NCI-H1417 treated with DMSO at 0.1 percent for 48 hours (cell line): ENCODE measurements at places on chromosomes 5 and 9.

GRCh38 chr9:129547063-129547462 lies 73.8 kb downstream of the C9orf50 start:
- no peak for DNase-seq

DNA sequence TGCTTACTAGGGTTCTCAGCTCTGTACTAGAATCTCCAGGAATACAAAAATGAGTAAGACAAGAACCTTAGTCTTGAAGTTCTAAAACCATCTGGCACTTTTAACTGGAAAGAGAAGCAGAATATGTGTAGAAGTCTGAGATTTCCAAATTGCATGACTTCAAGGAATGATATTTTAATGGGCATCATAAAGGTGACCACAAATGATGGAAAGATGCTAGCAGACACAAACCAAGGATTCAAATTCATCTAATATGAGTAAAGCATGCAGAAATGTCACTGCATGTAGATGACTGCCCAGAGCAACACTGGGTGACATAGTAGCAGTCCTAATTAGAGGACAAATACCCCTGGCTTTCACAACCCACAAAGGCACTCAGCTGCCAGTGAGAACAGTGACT lies 117.2 kb downstream of the RPS23 start:
- no peak for DNase-seq

- DNase-seq = no peak
Measured at GRCh38 chr5:168801567-168801966, 222.4 kb upstream of the PANK3 start.

DNA sequence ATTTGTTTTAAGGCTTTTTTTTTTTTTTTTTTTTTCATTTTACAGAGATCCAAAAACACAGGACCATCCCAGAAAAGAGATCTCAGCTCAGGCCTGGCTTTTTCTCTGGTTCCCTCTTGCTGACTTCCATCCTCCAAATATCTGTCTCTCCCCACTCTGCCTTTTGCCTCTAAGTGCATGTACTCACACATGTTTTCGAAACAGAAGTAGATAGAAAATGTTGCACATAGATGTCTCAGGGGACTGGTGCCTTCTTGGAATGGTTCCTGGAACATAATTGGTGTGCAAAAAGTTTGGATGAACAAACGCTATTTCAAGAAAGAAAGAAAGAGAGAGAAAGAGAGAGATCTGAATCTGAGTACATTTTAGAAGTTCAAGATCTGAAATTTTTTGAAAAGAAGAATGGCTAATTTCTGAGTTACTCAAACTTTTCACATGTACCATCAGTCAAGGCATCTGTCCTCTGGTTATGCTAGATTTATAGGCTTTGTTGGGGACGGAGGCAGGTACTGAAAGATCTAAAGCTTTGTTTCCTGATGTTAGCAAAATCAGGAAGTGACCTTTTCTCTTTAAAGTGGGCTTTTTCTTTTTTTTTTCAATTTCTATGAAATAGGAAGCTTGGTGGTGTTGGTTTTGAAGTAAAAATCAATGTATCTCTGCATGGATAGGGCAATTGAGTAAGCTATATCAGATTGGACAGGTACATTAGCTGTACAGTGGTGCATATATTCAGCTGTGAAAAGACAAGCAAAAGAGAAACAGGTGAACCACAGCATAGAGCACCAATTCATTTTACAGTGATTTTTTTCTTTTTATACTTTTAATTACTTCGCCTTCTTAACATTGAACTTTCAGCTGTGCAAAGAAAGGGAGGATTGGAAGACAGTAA lies 8.5 kb upstream of the TNFSF8 start:
- DNase-seq = no peak

- no peak for DNase-seq
Measured at GRCh38 chr9:116269250-116269649, 115.7 kb downstream of the PAPPA start.

- no peak for DNase-seq
Measured at GRCh38 chr5:97106216-97106581, 36.2 kb downstream of the LIX1 start.

DNA sequence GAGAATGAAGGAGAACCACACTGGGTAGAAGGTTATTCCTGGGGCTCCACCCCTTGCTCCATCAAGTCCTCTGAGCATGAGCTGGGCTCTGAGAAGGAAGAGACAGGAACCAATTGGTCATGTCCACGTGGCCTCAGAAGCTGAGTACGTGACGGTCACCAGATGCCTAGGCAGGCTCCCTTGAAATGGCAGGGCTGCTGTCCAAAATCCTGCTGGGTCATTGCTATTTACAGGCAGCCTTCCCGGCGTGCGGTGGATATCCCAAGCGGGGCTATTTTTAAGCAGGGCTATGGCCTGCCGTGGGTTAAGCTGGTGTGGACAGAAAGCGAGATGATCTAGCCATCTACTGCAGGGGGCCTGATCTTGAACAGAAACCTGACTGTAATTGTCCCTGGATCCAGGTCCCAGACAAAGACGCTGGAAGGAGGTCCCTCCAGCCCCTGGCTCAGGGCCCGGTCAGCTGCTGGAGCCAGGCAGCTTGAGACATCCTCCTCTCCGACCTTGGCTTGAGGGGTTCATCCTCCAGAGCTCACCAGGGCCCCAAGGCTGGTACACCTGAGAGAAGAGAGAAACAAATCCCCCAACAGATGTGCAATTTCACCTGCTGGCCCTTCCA lies 550 bp upstream of the CKMT2 start:
- DNase-seq = no peak

DNA sequence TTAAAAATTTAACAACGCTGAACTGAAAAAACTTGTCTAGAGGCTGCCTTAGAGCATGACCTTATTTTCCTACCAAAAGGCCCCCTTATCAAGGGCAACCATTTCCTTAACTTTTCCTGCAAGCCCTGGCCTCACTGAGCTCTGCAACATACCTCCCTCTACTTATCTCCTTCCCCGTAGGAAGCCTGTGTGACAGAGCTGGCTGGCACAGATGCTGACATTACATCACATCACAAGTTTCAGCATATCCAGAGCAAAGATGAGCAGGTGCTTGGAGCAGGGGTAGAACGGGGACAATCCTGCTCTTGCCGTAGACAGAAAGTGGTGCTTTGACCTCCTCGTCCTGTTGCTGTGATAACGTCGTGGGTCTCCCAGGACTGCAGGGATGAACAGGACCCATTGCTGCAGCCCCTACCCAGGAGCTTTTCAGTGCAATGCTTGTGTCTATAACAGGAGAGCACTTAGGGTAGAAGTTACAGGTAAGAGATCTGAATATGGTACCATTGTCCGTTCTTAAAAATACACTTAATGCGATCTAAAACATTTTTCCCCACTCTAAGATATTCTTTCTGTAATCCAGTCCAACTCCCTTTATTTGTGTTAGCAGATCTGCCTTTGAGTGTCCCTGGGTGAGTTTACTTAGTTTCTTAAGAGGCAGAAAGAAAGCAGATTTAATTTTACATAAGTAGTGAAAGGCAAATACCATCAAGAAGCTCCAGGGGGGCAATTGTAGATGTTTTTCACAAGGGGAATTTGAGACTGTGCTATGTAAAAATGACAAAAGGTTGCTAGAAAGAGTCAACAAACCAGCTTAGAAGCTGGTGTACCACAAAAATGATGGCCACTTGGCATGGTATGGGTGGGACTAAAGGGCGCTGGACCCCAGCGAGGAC lies 101.9 kb upstream of the EFNA5 start:
- DNase-seq = no peak

DNA sequence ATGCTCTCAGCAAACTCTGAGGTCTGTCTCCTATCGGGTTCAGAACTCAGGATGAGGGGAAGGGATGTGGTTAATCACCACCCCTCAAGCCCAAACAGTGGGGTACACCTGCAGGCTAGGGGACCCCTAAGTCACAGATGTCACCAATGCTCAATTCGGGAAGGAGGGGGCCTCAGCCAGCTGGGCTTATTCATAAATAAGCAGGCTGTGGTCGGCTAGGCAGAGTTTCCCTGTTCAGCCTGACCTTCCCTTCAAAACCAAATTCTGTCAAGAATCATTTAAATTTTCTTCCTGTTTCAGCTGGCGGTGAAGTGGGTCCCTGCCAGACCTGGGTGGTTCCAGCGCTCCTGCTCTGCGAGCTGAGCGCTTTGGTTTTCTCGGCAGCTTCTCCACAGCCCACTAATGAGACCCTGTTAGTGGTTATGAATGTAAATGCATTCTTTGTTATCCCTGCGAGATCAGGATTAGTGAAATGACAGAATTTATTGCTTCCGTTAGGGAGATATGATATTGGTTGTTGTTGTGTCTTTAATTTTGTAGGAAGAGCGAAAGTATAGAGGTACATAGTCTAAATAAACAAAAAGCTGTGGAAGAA lies 68.3 kb downstream of the AK8 start:
- DNase-seq = no peak

DNA sequence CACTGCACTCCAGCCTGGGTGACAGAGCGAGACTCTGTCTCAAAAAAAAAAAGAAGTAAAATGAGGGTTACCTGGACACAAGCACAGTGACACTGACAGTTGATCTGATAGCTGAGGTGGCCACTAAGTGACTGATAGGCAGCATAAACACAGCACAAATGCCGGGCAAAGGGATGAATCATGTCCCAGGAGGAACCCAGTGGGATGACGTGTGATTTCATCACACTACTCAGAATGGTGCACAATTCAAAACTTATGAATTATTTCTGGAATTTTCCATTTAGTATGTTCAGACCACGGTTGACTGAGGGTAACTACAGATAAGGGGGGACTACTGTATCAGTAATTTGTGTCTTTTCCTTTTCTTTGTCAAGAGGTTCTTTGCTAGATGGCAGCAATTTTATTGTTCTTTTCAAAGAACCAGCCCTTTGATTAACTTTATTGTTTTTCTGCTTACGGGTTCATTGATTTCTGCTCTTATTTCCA lies 34.3 kb upstream of the RNF130 start:
- no peak for DNase-seq

- DNase-seq = no peak
Measured at GRCh38 chr5:89847743-89848142, 561.8 kb downstream of the CETN3 start.

- DNase-seq = no peak
Measured at GRCh38 chr5:147417135-147417813, 92.6 kb downstream of the DPYSL3 start.

- no peak for DNase-seq
Measured at GRCh38 chr5:116865651-116866050, 291.0 kb upstream of the SEMA6A start.

GRCh38 chr5:73514418-73514817 lies 16.2 kb downstream of the BTF3 start:
- no peak for DNase-seq
